T-helper 2 cell treated with Interferon-gamma antibody and Interleukin-4, amounts not matched to agents 5 μg/mL and 100 μg/mL, for 36 hours (primary cell): ENCODE measurements at places on chromosomes 2 and 18.

DNA sequence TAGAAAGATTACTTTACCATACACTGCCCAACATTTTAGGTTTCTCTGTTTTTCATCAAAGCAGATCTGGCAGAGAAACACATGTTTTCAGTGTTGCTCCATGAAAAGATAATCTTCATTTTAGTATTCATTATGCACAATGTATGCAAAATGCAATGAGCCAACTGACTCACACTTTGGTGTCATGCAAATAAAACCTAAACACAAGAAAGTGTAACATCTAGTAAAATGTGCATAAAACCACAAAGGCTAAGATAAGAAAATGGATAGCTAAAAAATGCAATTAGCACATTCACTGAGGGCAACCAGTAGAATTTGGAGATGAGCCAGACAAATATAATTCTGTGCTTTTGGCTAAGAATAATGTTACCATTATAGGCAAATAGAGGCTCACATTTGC, 203.5 kb upstream of the UBE2E3 start:
- no peak for DNase-seq

GRCh38 chr2:172247203-172247602, 144.5 kb upstream of the DLX2 start:
- no peak for DNase-seq

- DNase-seq: no peak
Measured at GRCh38 chr2:51710222-51710621, 678.3 kb upstream of the NRXN1 start.

DNA sequence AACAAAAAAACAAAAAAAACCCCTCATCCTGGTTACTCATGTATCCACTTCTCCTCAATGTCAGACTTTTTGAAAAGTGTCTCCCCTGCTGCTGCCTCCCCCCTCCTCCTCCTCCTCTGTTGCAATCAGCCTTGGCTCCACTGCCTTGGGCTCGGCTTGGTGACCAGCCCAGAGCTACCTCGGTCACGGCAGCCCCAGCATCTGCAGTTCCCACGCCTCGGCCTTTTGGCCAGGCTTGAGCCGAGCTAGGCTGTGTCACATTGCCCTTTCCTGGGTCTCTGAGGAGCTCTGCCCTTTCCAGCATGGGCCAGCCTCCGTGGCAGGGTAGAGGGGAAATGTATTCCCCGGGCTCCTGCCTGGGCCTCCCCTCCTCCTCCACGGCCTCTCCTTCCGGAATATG, 22.7 kb upstream of the INHBB start:
- DNase-seq: no peak

DNA sequence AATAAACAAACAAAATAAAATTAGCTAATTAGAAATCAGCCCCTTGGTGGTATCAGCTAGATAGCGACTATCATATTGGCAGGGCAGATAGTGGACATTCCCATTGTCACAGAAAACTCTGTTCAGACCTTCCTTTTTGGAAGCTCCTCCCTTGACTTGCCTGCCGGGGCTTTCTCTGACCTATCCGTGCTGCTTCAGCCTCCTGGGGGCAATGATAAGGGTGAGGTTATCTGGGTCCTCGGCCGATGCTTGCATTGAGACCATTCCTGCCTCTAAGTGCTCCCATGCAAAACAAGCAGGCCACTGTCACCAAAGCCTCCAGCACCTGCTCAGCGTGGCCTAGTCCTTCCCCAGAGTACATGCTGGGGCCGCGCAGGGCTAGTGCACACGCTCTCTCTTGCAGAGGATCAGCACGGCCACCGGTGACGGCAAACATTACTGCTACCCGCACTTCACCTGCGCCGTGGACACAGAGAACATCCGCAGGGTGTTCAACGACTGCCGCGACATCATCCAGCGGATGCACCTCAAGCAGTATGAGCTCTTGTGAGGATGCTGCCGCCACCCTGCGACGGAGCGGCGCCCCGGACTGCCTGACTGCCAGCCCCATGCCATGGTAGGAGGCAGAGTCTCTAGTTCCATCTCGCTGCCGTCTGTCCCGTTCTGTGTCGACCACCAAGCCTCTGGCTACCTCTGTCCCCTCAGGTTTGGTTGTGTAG, 27.4 kb downstream of the MPPE1 start:
- DNase-seq: no peak

DNA sequence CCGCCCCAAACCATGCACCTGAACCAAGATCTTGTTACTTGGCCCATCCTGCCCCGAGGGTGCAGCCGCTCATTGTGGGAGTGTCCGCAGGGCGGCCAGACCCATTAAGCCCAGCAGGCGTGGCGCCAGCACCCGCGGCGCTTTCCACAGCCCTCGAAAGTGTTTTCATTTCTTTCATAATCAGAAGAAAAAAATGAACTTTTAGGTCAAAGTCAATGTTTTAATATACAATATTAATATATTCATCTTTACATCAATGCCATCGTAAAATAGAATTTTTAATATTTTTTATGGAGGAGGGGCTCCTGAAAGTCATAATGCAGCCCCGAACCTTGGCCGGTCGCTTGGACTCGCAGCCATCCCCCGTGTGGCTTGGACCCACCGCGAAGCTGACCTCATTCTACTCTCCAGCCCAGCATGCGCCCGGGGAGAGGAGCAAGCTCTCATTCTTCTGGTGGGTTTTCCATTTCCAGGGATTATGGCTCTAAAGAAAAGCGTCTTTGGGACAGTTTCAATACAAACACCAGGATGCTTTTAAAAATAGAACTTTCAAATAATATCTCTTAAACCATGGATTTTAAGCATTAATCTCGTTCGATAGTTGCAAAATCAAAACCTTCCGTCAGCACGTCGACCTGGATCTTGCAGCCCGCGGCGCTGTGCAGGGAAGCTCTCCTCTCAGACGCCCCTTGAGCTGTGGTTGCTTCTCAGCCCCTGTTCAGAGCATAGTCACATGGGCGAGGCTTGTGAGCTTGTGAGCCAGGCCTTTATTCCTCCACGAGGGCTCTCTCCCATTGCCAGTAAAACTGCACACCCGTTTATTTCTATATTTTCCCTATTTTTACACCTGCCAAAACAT, 17.2 kb upstream of the ASB1 start:
- no peak for DNase-seq

GRCh38 chr2:28137221-28137620, 246.7 kb downstream of the BABAM2 start:
- no peak for DNase-seq

DNA sequence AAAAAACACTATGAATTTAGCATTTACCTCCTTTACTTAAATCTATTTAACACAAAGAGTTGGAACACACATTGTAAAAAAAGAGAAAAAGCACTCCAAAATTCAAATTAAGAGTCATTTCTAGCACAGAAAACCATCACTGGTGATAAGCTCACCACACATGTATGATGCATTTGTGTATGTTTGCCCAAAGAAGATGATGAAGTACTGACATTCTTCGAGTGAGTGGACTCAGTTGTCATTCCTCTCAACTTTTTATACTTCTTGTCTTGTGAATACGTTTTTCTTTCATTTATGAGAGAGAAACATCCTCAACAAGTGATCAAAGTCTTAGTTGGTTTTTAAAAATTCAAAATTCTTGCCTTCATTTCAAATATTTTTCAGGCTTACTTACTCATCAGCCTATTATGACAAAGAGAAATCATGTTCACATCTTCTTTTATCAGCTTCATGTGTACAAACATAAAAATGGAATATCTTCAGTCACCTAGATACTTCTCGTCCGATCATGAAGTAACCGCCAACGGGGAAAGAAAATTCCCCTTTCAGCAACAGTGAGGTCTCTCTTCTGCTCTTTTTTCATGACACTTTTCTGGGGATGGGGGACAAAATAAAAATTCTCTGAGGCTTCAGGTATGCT, 1.5 kb downstream of the DSEL start:
- no peak for DNase-seq

DNA sequence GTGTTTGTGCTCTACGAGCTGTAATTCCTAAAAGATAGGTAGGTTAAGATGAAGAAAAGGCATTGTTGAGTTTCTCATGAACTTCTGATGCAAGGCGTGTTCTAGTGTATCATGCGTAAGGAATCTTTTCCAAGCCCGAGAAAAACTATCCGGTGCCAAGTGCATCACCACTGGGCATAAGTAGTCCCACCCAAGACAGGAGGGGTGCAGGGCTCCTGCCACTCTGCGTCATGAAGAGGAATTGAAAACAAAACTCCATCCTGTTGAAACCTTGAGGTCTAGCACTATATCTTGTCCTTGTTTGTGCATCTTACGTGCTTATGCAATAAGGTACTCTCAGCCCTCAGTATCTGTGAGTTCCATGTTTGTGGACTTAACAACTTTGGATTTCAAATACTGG, 45.7 kb downstream of the RAB31 start:
- no peak for DNase-seq

DNA sequence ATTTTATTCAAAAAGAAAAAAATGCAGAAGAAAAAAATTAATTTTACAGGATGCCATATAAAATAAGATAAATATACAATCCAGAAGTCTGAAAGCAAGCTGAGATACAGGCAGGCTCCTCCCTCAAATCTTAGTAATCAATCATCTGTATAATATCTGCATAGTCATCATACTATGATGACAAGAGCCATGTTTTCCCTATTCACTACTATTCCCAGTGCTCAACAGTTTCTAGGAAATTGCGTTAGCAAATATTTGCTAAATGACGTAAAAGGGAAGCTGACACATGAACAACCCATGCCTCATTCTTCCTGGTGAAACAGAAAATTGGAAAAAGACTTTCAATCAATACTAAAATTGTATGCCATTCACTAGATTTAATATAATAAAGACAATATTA, 793.2 kb downstream of the SUCLG1 start:
- DNase-seq: no peak

- no peak for DNase-seq
Measured at GRCh38 chr18:5159080-5159479, 38.0 kb downstream of the AKAIN1 start.

DNA sequence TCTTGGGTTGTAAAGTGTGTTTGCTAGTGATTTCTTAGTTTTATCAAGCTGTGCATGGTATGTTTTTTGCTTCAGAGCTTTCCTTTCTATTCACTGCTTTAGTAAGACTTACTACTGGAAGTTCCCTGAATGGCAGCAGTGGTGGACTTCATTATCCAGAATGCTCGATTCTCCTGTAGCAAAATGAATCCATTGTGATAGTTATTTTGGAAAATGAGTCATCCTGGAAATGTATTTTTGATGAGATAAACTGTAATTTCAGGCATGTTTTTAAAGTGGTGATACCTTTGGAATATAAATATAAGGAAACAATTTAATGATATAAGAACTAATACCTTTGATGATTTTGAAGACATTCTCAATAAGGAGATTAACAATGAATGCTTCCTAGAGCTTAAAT, 387.1 kb downstream of the PTPRM start:
- DNase-seq: no peak

DNA sequence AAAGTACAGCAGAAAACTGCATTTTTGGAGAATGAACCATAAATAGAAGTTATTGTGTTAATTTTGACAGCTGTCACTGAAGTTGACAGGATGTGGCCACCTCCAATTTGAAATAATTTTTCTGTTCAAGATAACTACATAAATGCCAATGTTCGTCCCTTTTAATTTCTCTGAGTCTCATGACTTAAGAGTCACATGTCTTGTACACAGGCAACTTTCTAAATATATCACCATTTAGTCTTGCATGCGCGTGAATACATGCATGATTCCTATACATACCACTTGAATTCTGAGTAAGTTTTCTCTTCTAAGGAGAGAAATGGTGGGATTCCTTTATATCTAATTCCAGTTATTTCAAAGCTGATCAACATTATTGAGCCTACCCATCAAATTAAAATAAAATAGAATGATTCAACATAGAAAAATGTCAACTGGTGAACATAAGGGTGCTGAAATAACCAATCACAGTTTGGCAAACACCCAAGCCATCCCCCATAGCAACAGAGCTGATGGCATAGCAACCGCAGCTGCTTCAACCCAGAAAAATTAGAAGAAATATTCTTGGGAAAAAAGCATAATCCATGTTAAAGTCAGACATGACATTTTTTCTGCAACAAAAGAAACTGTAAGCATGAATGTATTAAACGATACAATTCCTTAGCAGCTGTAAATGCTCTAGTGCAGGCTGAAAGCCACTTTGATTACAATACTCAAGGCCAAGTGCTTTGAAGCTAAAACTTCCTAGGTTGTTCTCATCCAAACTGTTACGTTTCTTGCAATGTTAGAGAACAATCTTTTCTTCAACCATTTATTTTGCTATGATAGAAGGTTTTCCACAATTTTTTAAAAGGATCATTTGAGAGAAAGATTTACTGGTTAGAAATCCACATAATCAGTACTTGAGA, 282.7 kb downstream of the DLGAP1 start:
- no peak for DNase-seq

- no peak for DNase-seq
Measured at GRCh38 chr2:181596556-181596955, 60.3 kb downstream of the CERKL start.

GRCh38 chr2:169018390-169018789, 12.7 kb downstream of the ABCB11 start:
- no peak for DNase-seq

DNA sequence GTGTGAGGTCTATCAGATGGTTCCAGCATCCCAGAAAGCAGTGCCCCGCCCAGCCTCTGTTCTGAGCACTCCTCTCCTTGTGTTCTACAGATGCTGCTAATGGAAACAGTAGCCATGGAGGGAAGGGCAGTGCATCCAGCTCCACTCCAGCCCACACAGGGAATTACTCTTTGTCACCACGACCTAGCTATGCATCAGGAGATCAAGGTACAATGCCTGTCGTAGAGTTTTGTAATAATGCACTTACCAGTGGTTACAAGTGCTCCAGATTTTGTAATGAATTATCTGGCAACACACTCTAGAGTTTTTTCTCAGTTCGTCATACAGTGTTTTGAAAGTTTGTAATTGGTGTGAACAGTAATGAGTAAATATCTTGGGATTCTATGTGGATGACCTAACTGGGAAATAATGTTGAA, 161.1 kb downstream of the ESCO1 start:
- no peak for DNase-seq
